NCI-H510A treated with DMSO at 0.1 percent for 48 hours (cell line): ENCODE measurements at places on chromosomes 5 and 9.

- no peak for DNase-seq
Observed at GRCh38 chr5:10286162-10286861, 21.4 kb downstream of the CMBL start.

DNA sequence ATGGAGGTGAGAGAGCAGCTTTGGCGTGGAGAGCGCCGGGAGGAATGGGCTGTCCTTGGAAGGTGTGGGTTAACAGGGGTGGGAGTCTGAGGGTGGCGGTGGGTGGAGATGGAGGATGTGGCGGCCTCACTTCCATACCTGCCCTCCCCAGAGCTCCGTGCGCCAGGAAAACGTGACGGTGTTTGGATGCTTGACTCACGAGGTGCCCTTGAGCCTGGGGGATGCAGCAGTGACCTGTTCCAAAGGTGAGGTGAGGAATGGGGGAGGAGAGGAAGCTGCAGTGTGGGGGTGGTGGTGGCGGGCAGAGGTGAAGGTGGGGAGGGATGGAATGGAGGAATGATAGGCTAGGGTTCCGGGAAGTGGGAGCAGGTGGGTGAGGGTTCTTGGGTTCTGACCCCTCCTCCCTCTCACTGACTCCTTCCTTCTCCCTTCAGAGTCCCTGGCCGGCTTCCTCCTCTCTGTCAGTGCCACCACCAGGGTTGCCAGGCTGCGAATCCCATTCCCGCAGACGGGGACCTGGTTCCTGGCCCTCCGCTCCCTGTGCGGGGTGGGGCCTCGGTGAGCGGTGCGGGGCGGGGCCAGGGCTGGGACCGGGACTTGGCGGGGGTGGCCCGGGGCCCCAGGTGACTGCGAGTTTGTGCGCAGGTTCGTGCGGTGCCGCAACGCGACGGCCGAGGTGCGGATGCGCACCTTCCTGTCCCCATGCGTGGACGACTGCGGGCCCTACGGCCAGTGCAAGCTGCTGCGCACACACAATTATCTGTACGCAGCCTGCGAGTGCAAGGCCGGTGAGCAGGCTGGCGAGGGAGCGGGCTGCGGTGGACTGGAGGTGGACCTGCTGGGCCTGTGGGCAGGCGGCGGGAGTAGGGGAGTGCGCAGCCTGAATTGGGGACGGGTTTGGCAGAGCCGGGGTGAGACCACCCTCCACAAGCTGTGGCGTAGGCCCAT, 17.1 kb downstream of the TMEM8B start:
- DNase-seq = no peak

DNA sequence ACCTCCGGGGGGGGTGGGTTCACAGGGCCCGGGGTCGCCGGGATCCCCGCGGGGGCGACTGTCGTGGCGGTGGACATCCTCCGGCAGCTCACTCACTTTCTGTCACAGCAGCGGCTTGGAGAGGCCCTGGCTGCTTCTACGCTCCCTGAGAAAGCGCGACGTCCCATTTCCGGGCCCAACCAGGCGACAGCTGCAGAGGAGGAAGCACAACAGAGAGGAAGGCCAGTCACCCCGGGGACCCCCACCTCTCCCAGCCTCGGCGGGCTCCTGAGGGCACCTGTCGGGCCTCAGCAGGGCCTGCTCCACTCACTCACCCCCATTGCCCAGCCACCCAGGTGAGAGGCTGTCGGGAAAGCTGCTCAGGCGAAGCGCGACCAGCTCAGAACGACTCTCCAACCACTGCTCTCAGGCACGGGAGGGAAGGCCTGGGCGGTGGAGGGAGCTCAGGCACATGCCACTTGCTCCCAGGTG, 14.4 kb downstream of the BRD3 start:
- DNase-seq = no peak

GRCh38 chr5:36156121-36156601, 4.2 kb downstream of the SKP2 start:
- DNase-seq = no peak

- DNase-seq = no peak
Observed at GRCh38 chr5:83919071-83920041, 198.7 kb upstream of the HAPLN1 start.

DNA sequence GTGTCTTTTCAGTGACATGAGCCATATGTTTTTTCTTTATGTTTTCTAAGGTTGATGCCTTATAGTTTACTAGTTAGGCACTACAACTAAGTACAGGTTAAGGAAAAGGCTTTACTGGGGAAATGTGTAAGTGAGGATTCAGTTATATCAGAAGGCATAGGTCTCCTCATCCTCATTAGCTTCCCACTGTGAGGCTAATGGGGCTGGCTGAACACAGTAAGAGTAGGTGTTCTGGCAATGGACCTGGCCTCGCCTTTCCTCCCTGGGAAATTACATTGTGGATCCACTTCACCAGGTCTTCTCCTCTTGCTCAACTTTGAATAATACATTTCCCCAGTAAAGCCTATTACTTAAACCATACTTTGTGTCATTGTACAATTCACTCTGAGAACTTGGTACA, 225.5 kb downstream of the PTPRD start:
- no peak for DNase-seq

DNA sequence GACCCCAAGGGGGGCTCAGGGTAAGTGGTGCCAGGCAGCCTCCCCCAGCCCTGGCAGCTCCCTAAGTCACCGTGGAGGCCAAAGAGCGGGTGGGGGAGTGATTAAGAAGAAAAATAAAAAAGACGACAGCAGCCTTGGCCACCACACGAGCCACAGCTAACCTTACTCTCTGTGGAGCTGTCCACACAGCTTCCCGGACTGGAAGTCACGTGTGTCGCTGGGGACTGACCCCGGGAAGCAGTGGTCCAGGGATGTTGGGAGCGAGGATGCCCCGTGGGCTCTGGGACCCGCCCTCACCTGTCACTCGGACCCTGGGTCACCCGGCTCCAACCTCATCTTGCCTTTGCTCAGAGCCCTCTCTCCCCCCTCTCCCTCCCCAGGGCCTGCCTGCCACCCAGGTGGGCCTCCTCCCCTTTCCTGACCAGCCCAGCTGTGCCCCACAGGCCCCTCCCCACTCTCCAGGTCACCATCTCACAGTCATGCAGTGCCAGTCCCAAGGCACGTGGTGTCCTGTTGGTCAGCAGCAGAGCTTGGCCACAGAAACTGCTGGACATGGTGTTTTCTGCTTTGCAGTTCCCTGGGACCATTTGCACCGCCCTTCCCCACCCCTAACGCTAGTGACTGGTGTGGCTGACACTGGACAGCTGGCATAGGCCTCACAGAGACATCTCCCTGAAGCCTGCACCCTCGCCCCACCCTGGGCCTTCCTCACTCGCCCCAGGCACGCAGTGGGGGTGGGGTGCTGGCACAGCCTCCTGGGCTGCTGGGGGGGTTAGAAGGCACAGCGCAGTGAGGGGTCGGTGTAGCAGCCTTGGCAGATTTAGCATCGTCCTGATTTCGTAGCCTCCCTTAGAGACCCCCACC, 9.8 kb upstream of the EXOC3 start:
- DNase-seq = no peak

DNA sequence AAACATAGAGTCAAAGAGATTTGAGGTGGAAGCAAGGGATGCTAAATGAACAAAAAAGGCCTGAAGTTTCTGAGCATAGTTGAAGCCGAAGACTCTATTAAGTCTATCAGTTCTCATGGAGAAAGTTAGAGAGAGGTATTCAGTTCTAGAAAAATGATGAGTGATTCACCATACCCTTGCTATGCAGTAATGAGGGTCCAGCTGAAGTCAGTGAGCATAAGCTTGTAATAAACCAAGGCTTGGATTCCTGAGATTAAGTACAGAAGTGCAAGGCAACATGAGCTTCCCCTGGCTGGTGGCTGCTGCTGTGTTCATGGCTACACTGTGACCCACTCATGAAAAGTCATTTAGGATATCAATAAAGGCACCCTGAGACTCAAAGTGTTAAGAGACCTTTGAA, 129.7 kb upstream of the MTAP start:
- no peak for DNase-seq

GRCh38 chr9:88291856-88292255, 96.4 kb upstream of the SPIN1 start:
- DNase-seq = no peak

GRCh38 chr5:175809531-175810121, 61.8 kb upstream of the CPLX2 start:
- DNase-seq = no peak

DNA sequence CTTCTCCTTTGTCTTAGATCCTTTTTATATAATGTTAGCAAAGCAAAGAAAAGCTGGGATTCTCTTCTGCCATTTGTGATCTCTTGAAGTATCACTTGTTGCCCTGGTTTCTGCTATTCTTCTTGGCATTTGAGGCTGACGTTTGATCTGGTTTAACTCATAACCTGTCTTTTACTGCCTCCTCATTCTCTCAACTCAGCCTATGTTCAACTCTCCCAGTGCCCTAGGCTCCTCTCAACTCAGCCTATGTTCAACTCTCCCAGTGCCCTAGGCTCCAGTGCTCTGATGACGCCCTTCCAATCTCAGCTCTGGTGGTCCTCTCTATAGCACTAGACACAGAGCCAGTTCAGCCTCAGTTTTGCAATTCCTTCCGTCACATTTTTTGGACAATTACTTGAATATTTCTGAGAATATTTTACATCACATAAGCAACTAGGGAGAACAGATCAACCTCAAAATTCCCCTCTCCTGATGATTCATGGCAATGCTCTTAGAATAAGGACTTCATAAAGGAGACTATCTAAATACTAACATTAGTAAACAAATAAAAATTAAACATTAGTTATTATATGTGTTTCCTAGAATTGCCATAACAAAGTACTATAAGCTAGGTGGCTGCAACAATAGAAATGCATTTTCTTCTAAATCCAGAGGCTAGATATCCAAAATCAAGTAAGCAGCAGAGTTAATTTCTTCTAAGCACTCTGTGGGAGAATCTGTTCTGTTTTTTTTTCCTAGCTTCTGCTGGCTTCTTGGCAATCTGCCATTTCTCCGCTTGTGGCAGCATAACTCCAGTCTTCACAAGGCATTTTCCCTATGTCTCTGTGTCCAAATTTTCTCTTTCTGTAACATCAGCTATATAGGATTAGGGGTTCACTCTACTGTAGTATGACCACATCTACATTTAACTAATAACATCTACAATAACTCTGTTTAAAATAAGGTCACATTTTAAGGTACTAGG, 662.1 kb upstream of the FTMT start:
- no peak for DNase-seq

DNA sequence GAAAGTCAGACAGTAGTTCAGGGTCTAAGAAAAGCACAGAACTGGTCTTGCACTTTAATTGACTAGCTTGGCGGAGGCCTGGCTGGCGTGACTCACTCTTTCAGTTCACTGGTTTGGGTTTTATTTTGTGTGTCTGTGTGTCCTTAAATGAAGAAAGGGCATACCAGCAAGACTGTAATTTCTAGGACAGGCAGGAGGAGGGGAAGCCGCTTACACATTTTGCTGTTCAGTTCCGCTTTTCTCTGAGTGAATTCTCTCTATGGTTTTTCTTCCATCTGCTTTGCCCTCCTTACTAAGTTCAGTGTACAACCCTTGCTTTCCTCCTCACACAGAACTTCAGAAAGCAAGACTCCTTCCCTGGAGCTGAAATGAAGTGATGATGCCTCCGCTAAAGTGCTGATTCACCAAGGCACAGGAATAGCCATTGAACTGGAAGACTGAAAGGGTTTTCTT, 150.8 kb downstream of the MEF2C start:
- DNase-seq = no peak

DNA sequence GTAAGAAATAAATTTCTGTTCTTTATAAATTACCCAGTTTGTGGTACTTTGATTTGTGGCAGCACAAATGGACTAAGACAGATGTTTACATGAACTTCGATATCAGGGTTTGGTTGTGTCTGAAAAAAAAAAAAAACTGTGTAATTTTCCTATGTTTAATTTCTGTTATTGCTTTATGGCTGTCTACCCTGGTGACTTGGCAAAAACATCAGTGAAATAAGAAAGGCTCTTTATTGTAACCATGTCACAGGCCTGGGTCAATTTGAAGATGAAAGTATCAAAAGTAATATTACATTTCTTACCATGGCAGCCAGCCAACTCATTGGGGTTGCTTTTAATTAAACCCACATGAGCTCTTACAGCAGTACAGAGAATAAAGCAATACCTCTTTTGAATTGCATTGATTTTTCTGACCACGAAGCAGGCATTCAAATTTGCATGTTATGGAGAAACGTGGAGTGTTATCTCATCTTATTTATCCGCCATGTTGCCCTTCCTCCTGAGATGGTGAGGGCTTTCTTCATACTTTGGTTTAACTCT, 20.6 kb upstream of the SV2C start:
- no peak for DNase-seq

- peak; percentile 9 for DNase-seq
Observed at GRCh38 chr9:137167747-137168572, 1.9 kb downstream of the LRRC26 start.

DNA sequence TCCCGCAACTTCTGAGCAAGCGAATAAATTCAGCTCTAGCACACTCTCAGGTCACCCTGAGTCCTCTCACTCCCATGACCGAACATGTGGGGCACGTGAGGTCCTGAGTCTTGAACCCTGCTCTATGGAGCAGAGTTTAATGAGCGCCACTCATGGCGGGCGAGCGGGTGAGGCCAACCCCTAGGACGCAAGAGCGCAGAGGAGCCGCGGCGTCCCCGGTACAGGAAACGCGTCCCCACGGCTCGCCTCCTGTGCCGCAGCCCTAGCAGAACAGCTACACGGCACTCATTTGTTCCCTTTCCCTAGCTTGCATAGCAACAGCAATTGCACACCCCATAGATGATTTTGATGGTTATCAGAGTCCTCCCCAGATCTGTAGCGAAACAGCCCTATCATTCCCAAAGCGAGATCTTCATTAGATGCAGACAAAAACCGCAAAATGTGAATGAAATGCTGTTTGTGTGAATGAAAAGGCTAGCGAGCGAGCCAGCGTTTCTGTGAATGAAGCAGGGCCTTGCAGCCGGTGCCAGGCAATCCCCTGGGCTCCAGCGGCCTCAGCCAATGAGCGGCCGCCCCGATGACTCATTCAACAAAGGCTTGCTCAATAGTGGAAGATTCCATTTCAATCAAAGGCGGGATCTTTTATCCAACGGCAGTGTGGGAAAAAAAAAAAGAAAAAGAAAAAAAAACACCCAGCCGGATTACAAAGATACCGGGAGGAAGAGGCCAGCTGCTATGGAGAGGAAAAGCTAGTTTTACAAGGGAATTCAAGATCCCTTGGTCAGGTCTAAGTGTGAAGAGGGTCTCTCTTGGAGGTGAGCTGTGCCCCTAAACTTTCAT, 1.5 kb upstream of the SHC3 start:
- peak; percentile 96 for DNase-seq
